ENCODE measurements at places on chromosomes 3 and 15.

DNA sequence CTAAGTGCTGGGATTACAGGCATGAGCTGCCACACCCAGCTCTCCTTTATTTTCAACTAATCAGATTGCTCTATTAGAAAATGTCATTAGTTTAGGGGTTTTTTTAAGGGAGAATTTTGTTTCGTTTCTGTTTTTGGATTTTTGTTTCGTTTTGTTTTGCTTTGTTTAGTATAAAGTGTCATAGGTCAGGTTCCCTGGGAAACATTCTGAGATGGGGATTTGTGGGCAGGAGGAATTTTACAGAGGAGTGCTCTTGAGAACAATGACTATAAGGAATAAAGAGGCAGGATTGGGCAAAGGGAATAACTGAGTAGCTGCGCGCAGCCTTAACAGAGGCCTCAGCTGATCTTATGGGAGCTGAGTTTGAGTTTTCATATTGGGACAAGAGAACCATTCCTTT is 86.8 kb upstream of the NR2F2 start:
- DNase-seq = no peak

DNA sequence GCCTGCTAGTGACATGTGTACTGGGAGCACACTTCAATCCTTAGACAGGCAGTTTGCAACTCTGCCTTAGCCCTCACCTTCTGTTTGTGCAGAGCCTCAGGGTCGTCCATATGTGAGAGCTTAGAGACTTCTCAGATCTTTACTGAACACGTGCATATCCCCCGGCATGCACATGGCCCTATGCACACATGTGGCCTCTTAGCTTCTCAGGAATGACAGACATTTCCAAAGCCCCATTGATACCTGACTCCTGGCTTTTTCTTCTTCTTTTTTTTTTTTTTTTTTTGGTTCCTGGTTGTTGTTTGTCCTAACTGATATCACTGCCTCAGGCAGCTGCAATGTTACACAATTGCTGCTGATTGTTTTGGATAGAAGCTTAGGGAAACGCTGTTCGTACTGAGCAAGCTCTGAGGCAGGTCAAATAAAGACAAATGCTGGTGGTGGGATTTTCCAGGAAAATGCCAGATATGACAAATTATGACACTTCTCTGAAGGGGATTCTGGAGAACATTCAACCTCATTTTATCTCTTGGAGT is 107.2 kb upstream of the RGMA start:
- DNase-seq = no peak

GRCh38 chr15:101502572-101503295 is 13.2 kb upstream of the PCSK6 start:
- DNase-seq = no peak

DNA sequence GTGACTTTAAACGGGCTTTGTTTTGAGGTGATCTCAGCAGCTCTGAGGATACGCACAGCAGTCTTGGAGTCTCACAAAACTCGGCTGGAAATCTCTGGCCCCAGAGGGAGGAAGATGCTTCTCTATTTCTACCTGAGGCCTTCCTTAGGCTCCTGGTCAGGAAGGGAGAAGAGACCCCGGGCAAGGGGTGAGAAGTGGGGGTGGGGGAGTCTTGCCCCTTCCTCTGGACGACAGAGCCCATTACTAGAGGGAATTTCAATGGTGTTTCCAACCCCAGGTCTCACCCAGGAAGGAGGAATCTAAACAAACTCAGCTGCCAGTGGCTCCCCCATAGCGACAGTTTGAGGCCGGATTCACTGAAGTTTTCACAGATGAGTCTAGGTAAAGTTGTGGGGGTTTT is 37.4 kb upstream of the PCSK6 start:
- no peak for DNase-seq

DNA sequence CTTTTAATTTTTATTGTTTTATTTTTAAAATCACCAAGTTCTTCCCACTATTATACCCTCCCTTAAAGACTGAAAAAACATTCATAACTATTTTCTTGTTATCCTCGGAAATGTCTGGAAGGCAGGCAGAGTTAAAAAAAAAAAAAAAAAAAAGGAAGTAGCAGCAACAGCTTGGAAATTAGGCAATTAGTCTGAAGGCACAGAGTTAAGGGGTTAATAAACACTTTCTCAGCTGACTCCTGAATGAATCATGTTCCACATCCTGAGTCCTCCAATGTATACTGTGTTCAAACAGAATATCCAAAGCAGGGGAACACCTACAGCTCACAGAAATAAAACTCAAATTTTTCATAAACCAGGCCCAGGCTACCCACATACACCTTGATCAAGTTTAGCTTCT is 5.8 kb downstream of the HEXA start:
- no peak for DNase-seq

GRCh38 chr3:100257586-100257985 is 3.2 kb upstream of the TBC1D23 start:
- DNase-seq = no peak

DNA sequence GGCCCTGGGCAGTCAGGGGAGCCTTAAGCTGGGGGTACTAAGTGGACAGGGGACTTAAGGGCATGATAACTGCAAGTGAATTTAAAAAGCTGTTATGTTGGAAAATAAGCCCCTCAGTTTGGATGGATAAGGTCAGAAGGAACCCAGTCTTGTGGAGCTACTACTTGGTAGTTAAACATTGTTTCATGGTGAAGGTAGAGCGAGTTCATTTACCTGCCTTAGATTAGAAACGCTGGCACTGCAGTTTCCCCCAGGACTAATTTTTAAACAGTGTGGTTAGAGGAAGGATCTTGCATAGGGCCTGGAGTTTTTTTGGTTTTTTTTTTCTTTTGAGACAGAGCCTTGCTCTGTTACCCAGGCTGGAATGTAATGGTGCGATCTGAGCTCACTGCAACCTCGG is 31.2 kb downstream of the TRIM71 start:
- no peak for DNase-seq

DNA sequence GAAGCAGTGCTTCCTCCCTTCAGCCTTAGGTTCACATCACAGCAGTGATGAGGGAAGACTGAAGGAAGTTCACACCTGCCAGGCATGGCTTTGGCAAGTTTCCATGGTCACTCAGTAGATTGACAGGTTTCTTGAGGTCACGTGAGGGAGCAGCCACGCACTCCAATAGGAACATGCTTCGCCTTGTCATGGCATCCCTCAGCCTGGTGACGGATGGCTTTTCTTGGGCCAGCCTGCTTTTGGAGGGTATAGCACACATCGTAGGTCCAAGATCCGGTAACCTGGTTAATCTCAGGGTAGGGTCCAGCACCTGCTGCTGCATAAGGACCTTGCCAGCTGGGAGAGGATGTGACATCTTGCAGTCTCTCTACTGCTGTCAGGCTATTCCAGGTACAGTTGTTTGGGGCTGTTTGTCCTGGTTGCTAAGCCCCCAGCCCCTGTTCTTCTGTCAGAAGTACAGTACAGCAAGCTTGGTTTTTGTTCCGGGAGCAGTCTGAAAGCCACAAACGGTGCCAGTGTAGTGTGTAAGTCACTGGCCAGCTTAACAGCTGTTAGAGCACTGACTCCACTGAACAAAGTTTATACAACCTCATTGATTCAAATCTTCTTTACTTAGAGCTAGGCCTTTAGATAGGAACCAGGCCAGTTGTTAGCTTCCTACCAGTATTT is 42.3 kb downstream of the PSMD6 start:
- no peak for DNase-seq

- no peak for DNase-seq
Measured at GRCh38 chr3:171792531-171792930, 17.8 kb downstream of the PLD1 start.

- no peak for DNase-seq
Measured at GRCh38 chr15:97941572-97941971, 18.9 kb upstream of the ARRDC4 start.

DNA sequence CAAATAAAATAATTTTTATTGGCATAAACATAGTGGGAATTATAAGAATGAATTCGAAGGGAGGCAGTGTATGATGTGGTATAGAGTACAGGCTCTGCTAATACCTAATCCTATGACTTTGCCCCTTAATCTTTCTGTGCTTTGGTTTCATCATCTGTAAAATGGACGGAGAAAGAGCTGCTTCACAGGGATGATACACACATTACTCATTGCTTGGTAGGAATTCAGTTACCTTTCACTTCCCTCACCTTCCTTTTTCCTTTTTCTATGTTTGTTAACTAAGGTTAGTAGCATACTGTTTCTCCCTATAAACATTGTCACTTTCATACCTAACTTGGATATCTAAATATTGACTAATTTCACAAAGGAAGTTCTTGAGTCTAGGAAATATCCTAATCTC is 36.2 kb downstream of the LEKR1 start:
- DNase-seq = peak; percentile 45

DNA sequence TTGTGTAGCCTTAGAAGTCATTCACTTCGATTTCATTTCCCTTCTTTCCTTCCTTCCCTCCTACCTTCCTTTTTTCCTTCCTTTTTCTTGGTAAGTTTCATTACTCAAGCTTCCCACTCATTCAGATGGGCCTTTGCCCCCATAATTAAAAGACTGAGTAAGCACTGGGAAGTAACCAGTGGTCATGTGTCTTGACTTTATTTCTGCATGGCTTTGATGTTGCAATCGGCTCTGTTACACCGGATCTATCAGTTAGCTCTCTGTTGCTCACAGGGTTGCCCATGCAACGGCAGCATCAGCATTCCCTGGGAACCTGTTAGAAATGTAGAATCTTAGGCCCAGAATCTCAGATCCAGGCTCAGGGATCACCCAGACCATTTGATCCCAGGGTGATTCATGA is 25.6 kb upstream of the LARS2 start:
- DNase-seq = no peak

GRCh38 chr15:82649226-82649999 is 2.2 kb upstream of the CPEB1 start:
- DNase-seq = no peak

DNA sequence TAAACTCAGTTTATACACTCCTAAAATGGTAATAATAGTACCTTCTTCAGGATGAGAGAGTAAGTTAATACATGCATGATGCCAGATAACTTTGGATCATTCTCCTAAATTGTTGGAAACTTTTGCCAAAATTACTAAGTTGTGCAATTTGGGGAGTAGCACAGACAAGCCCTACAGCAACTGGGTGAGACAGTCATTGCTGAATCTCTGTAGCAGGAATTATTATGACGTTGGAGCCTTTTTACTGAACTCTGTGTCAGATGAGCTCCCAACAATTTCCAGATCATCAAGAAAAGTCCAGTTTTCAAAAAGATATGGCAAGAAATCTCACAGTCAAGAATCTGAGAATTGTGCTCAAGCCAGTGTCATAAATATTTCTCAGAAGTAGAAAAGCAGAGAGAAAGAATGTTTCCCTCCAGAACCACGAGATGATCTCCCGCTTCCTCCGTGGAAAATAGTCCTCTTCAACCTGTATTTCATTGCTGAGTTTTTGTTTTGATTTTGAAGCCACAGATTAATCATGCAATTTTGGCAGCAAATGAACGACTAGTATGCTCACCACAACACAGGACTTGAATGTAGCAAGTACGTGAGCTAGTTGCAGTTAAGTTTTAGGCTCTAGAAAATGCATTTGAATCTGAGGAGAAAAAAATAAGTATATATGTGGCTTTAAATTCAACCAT is 485.4 kb downstream of the CNTN6 start:
- no peak for DNase-seq

- DNase-seq = no peak
Measured at GRCh38 chr15:63191895-63192618, 2.7 kb downstream of the RAB8B start.

DNA sequence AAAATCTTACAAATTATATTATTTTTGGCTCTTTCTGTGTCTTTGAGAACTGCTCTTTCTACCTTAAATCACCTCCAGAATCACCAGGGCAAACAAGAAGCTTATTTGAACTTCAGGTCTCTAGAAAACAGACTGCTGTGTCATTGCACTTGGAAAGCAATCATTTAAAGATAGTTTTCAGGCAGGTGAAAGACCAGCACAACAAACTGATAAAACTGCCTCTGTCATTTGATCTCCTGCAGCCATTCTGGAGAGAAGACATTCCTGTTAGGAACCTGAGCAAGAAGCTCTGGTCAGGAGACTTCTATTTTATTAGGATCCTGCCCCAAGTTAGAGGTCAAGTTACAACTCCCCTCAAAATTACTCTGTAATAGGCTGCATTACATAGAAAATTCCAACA is 50.7 kb upstream of the AP4E1 start:
- DNase-seq = no peak

GRCh38 chr3:38739396-38739689 is 76.7 kb downstream of the SCN10A start:
- DNase-seq = no peak

DNA sequence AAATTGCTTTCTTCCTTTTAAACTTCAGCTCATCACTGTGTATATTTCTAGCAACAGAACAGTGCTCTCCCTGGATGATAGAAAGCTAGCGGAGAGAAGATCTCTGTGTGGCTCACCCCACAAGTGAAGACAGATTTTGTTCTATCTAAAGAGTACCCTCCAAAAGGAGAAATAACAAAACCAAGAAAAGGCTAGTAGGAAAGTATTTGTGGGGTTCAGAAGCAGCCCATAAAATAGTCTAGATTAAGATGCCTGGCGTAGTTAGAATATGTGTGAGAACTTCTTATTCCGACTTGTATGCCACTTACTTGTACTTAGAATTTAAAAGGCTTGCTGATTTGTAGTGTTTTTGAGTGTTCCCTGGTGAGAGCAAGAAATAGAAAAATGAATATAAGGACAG is 214.9 kb upstream of the IL12A start:
- DNase-seq = no peak

- peak; percentile 28 for DNase-seq
Measured at GRCh38 chr15:71559098-71559497, 251.3 kb upstream of the NR2E3 start.

DNA sequence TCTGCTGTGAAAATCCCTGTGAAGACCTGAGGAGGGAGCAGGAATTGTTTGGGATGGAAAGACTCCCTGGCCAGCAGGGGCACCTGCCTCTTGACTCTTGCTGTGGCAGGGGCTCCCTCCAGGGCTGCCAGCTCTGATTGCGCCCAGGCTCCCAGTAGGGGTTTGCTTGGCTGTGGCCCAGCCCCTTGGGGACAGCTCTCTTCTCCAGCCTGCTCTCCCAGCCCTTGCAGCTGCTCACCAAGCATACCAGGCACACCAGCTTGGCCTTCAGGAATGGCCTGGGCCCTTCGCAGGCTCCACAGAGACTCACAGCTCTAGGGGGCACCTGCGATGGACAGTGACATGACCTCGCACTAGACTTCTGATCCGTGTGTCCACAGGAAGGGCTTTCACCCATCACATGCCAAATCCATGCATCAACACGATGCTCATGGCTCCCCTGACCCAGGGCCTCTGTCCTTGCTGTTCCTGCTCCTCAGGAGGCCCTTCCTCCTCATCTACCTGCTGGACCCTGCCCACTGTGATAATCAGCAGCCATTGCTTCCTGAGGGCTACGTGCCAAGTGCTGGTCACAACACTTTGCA is 61.8 kb downstream of the SCN5A start:
- no peak for DNase-seq

- no peak for DNase-seq
Measured at GRCh38 chr3:128867200-128868125, 12.0 kb upstream of the ACAD9 start.

DNA sequence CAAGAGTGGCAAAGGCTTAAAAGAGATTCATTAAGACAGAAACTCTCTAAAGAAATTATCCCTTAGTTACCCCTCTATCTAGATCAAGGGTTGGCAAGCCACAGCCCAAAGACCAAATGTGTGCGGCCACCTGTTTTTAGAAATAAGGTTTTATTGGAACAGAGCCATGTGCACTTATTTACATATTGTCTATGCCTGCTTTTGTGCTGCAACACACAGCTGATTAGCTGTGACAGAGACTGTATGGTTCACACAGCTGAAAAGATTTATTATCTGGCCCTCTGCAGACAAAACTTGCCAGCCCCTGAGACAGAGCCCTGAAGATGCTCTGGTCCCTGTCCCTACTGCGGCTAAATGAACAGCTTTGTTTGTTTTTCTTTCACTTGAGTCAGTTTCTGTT is 88.1 kb downstream of the ADAMTS9 start:
- DNase-seq = no peak

- DNase-seq = no peak
Measured at GRCh38 chr3:4512895-4513616, 19.9 kb downstream of the ITPR1 start.
